ENCODE measurements at places on chromosomes 1 and 21.
A peak's percentile ranks its signal among the peaks of the same experiment; 100 is the strongest.

DNA sequence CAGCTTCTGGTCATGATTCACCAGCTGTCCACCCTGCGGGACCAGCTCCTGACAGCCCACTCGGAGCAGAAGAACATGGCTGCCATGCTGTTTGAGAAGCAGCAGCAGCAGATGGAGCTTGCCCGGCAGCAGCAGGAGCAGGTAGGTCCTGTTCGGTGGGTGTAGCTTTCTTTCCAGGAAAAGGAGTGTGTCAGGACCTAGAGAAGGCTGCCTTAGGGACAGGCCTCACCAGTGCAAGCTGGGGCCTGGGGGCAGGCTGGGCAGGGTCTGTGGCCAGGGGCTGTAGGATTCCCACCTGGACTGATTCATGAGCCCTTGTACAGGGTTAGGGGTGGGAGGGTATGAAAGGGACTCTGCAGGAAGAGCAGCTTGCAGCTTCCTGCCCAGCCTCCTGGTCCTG lies 35.3 kb downstream of the ETNK2 start:
- DNase-seq = no peak

- no peak for DNase-seq
These were observed 66.7 kb downstream of the COL18A1 start for GRCh38 chr21:45471525-45472221.

GRCh38 chr1:162200096-162200847 lies 130.8 kb downstream of the NOS1AP start:
- peak; percentile 52 for DNase-seq

- DNase-seq = no peak
These were observed 252.5 kb upstream of the IRF2BP2 start for GRCh38 chr1:234862360-234862943.

DNA sequence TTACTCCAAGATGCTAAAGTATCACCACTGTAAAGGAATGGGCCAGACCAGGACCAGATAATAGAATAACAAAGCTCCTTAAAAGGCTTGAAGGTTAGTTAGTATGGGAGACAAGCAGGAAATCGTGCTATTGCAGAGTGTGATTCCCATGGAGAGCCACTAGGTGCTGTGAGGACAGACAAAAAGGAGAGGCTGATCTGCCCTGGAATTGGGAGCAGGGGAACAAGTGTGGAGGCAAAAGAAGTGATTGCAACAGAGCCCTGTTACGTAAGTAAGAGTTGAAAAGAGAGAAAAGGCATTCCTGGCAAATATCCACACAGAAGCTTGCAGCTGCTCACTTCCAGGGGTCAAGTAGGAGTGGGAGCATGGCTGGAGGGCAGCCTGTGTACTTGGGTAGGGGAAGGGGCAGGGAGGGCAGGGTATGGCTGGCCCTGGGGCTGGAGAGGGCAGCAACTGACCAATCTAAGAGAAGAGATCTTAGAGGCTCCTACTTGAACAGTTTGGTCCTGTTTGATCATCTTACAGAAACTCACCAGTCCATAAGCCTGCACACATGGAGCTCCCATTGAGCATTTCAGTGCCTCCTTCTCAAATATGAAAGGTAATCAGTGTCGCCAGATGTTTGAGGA lies 207.7 kb upstream of the GJB5 start:
- DNase-seq = peak; percentile 88

Data from mesendoderm (in vitro differentiated cells).